ACHN (cell line): ENCODE measurements at places on chromosomes 11 and 22.

GRCh38 chr11:10410844-10411200, 44.2 kb upstream of the AMPD3 start:
- no peak for DNase-seq

GRCh38 chr11:73326929-73327811, 19.1 kb downstream of the ARHGEF17 start:
- no peak for DNase-seq

DNA sequence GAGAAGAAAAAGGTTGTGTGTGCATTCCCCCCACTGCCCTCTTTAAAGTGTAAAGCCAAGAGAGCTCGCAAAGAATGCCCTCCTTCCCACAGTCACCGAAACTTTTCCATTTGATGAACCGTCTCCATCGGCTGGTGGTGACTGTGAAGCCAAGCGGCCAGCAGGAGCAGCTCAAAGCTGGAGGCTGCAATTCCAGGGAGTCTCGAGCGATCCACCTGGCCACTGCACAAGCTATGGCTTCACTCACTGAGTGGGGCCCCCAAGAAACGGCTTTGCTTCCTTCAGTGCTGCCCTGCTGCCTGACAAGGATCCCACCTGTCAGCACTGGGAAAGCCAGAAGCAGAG, 117.7 kb downstream of the ABTB2 start:
- no peak for DNase-seq

GRCh38 chr11:130020323-130020722, 17.7 kb upstream of the PRDM10 start:
- peak; percentile 15 for DNase-seq

GRCh38 chr11:100863080-100863581, 176.0 kb downstream of the ARHGAP42 start:
- DNase-seq: no peak

- DNase-seq: no peak
Observed at GRCh38 chr11:121476379-121477032, 23.7 kb upstream of the SORL1-AS1 start.
